ENCODE measurements at places on chromosomes 16 and 17.

- DNase-seq, result no peak
Measured at GRCh38 chr16:11708421-11708820, 34.2 kb downstream of the TXNDC11 start.

- no peak for DNase-seq
Measured at GRCh38 chr17:33169580-33170285, 123.4 kb downstream of the ASIC2 start.

DNA sequence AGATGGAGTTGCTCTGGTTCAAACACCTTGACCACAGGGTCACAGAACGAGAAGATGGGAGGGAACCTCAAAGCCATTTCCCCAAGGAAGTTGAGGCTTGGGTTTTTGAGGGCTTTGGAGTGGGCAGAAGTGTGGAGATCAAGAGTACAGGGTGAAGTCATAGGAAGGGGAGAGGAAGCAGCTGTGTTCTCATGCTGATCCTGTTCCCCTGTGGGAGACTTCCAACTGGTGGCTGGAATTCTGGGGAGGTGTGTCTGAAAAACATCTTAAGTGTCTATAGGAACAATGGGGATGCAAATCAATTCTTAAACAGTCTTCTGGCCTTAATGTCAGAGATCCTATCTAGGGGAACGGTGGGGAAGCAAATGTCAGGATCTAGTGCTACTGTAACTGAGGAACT lies 38.8 kb upstream of the HSBP1 start:
- DNase-seq, result no peak

DNA sequence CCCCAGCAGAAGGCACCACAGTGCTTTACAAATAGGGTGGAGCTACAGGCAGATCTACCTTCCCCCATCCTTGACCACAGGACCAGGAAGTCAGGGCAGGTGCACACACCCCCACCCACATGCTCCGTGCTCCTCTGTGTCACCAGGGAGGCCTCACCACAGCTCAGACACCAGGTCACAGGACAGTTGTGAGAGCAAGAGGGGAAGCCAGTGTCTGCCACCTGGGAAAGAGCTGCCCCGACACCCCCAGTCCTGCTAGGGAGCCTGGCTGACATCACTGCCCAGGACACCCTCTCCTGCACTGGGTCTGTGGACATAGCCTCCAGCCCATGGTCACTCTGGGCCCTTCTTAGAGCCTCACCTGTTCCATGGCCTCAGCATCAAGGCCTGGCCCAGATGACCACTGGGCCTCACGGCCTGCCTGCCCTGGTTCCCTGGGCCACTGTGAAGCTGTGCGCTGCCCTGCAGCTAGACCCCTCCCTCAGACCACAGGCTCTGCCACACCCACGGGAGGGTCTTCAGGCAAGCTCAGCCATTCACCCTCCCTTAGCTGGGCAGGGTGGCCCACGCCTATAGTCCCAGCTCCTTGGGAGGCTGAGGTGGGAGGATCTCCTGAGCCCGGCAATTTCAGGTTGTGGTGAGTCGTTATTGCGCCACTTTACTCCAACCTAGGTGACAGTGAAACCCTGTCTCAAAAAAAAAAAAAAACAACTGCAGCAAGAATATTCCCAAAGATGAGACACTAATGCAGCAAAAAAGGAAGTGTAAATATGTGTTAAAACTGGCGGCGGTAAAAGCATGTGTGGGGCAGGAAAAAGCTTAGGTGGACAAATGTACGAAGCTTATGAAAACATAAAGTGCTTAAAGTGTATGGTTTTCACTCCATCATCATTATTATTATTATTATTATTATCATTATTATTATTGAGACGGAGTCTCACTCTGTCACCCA lies 14.2 kb downstream of the POLR3K start:
- DNase-seq, result peak; percentile 49

- DNase-seq, result no peak
Measured at GRCh38 chr17:2707721-2708584, 3.6 kb downstream of the CLUH start.

DNA sequence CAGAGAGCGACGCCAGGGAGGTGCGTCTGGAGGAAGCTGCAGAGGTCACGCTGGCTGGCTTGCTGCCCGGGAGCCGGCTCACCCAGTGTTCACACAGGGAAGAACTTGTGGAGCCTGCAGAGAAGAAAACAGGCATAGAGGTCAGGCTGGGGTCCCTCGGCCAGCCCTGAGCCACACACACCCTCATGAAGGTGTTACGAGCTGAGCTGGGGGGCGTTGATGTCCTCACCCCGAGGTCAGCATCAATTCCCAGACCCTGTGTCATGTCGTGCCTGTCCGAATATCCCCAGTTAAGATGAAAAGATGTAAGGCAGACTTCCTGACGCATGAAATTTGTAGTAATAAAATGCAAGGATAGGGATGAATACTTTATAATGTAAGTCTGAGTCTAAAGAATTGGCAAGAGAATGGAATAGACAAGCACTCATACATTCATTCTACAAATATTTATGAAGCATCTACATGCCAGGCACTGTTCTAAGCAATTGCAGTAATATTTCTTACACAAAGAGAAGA lies 77.1 kb downstream of the USP31 start:
- no peak for DNase-seq

GRCh38 chr16:47028767-47029377 lies 55.4 kb upstream of the DNAJA2 start:
- no peak for DNase-seq

DNA sequence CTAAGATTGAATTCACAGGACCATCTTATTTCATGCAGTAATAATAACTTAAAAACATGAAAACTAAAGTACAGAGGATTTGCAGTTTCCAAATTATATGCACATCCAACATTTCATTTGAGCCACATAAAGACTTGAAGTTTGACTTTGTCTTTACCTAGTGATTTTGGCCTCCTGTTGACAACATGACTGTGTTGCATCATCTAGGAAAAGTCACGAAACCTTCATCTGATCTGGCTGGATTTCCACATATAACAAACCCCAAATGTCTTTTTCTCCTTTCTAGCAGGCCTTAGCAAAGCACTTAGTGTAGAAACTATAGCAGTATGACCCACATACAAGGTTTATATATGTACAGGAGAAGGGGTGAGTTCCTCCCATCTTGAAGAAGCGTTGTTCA lies 406.5 kb upstream of the CDH5 start:
- DNase-seq, result no peak

GRCh38 chr16:81940781-81941560 lies 70.3 kb downstream of the SDR42E1 start:
- DNase-seq, result no peak

DNA sequence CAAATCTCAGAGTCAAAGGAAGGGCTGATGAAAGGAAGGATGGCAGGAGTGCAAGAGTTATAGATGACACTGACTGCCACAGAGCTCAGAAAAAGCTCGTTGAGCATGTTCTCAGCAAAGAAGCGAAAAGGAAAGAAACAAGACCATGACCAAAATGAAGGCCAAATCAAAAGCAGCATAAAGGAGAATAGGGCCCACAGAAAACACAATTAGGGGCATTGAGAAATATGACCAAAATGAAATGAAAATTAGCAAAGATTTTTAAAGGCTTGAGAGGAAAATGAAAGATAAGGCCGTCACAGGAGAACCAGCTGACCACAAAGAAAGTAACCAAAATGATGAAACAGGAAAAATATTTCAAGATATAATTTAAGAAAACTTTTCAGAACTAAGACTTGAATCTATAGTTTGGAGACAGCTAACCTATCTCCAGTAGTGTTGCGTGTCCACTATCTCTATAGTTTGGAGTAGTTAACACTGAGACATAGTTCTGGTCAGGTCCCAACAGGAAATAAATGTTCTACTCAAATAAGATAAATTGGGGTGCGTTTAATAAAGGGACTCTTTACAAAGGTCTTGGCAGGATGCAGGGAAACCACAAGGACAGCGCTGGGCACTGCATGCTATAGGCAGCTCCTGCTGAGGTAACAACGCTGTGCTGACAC lies 7.9 kb downstream of the PRSS54 start:
- no peak for DNase-seq

- DNase-seq, result no peak
Measured at GRCh38 chr16:48317614-48318315, 67.4 kb downstream of the SIAH1 start.

DNA sequence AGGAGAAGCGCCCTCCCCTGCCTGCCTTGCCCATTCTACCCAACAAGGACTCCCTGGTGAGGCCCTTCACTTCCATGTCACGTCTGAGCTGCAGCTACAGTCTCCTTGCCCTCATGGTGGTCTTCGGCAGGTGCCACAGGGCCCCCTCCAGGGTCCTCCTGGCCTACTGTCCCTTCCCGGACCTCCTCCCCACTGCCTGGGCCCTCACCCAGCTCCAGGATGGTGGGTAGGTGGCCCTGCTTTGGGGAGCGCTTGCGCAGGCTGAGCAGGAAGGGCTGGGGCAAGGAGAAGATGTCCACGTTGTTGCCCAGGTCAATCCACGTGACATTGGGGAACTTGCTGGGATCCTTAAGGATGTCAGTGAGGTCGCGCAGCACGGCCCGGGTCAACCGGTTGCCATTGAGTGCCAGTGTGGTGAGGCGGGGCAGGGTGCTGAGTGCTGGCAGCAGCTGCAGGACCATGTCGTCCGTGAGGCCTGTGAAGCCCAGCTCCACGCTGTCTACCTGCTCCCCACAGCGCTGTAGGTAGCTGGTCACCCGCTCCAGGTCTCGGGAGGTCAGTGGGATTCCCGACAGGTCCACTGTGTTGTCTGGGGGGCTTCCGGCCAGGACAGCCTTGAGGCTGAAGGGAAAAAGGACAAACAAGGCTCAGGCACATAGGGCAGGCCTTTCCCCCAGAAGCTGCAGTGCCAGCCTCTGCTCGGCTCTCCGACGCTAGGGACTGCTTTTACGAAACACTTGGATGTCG lies 28.3 kb downstream of the TRPV2 start:
- no peak for DNase-seq

GRCh38 chr16:75502916-75503605 lies 7.8 kb upstream of the CHST6 start:
- DNase-seq, result no peak

GRCh38 chr16:60636117-60636516 lies 1400.1 kb downstream of the CDH8 start:
- DNase-seq, result no peak

DNA sequence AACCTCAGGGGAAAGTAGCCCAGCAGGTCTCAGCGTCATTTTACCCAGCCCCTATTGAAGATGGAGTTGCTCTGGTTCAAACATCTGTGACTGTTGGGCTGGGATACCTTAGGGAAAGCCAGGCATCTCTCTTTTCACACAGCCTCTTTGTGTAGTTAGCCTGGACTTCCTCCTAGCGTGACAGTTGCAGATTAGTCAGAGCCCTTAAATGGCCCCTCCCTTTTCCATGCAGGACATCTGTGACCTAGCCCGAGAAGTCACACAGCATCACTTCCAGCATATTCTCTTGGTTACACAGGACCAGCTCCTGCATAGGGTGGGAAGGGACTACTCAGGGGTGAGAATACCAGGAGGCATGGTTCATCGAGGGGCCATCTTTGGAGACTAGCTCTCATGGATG lies 375.0 kb upstream of the RBFOX1 start:
- no peak for DNase-seq

- DNase-seq, result no peak
Measured at GRCh38 chr17:70483624-70484023, 314.3 kb downstream of the KCNJ2 start.

DNA sequence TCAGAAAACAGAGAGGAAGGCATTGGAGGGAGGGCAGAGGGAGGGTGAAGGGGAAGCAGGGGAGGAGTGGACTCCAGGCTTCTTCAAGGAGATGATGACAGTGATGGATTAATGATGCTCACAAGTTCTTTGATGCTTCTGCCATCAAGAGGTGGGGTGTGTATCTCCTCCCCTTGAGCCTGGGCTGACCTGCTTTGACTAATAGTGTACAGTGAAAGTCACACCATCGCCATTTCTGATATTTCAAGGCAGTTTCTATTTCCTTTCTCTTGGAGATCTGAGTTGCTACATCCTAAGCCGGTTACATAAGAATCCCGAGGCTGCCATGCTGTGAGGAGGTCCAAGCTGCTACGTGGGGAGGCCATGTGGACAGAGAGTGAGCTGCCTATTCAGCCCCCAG lies 312.5 kb downstream of the MAF start:
- DNase-seq, result no peak

DNA sequence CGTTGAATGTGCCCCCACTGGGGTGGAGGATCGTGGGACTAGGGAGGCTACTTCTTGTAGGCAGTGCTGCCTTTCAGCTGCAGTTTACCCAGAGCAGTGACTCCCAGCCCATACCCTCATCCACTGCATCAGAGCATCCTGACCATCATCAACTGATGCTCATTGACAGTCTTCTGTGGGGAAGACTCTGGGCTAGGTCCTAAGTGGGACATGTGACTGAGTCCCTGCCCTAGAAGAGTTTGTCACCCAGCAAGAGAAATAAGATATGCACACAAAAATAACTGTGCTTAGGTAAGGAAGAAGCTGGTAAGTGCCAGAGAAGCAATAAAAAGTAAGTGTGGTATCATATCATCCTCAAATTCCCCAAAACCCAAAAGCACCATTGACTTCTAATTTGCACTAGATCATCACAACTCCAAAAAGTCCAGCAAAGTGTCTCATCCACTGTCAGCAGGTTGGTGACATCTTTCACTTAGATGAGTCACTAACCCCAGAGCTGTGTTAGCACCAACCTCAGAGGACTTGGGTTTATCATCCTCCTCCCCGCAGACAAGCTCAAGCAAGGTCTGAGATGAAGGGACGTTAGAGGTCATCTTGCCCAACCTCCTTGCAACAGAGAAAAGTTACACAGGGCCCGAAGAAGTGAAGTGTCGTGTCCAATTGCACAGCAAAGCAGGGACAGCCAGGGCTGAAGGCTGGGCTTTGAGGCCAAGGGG lies 99.0 kb downstream of the CCDC182 start:
- no peak for DNase-seq

DNA sequence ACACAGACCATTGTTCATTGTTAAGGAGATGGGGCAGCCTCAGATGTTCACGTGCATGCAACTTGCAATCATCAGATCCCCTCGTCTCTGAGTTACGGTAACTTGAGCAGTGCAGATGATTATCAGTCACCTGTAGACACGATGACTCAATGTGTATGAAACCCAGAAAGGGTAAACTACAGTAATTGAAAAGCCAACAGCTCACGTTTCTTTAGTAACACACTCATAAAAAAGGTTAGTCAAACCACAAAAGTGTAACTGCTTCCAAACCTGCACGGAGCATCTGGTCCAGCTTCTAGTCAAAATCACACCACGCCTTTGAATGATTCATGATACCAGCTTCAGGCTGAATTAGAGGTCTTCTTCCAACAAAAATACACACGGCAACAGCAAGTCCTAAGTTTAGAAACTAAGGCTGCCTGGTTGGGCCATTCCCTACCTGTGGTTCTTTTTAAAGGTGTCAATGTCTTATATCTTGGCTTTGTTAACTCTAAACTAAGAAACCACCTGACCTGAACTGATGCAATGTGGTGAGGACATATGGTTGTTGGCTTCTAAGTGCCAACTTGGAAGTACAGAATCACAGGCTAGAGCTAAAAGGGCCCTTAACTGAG lies 32.3 kb downstream of the GRB7 start:
- peak; percentile 77 for DNase-seq

GRCh38 chr16:1708083-1708767 lies 2.2 kb downstream of the MAPK8IP3 start:
- no peak for DNase-seq

DNA sequence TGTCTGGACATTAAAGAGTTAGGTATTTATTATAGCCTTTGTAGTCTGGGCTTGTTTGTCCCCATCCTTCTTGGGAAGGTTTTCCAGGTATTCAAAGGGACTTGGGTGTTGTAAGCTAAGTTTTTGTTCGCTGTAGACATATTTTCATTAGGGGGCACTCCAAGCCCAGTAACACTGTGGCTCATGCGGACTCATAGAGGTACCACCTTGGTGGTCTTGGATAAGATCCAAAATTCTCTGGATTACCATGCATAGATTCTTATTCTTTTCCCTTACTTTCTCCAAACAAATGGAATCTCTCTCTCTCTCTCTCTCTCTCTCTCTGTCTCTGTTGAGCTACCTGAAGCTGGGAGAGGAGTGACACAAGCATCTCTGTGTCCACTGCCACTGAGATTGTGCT lies 48.9 kb downstream of the ERCC4 start:
- DNase-seq, result no peak

Data from central memory CD4-positive, alpha-beta T cell (primary cell).